Heart left ventricle (tissue), 16 donors: ENCODE measurements at places on chromosomes 5 and 9.

DNA sequence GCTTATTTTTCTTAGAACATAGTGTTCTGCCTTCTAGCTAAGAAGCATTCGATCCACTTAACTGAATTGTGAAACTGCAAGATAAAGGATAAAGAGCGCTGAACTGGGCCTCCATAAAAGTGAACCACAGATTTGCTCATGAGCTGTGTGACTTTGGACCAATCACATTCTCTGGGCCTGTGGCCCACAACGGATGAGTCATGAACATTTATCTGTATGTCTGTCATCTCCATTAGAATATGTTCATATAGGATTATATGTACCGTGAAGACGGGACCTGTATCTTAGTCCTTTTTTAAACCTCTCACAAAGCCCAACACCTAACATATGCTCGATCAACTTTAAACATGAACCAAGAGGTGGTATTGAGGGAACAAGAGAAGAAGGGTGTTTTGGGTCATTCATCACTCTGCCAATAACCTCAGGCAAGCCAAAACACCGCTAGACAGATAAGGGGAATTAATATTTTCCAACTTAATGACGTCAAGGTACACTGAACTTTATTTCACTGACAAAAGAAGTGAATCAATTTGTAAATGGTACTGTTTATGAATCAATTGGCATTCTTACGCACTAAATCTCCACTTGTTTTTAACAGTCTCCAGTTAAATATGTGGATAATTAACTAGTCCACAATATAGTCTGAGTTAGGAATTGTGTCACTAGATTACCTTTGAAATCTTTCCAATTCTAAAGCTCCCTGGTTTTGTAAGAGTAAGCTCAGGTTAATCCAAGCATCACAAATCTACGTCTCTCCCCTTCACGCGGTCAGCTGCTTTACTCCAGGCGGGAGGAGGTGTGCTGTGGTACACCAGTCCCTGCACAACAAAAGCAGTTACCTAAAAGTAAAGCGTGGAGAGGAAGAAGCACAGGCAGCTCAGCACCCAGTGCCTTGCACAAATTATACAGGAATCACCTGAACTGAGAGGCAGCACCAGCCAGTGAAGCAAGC, 1.6 kb downstream of the TMEM245 start:
- H3K4me1 ChIP-seq: peaks cover 34% of the 10 kb centered on the region
- H3K27ac ChIP-seq: peak overlapping the region; percentile 82
- no peaks in the 10 kb centered on the region for H3K36me3 ChIP-seq
- no peaks in the 10 kb centered on the region for H3K27me3 ChIP-seq
- peak overlapping the region; percentile 93 for H3K4me3 ChIP-seq

DNA sequence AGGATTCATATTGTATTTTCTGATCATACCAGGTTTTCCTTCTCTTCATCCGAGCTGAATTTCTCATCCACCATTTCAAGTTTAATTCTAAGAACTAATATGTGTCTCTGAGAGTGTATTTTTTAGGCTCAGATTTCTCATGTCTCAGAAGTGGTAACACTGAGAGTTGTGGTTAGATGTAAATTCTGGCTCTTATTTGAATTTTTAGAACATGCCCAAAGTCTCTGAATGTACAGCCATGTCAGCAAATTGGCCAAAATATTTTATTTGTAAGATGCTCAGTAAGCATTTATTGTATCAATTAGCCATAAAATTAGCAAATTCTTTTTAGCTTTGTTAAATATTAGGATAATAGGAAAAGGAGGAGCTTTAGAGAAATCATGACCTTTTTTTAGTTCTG, 16.6 kb downstream of the SV2C start:
- H3K4me1 ChIP-seq: no peaks in the 10 kb centered on the region
- H3K27me3 ChIP-seq: no peaks in the 10 kb centered on the region
- H3K27ac ChIP-seq: no peak overlapping the region
- no peaks in the 10 kb centered on the region for H3K36me3 ChIP-seq

GRCh38 chr9:38434365-38434764, 10.1 kb upstream of the IGFBPL1 start:
- H3K4me1 ChIP-seq: no peaks in the 10 kb centered on the region
- no peaks in the 10 kb centered on the region for H3K36me3 ChIP-seq
- peaks cover 8% of the 10 kb centered on the region for H3K27me3 ChIP-seq
- DNase-seq: no peak
- H3K4me3 ChIP-seq: no peak overlapping the region

GRCh38 chr5:6721442-6721841, 8.2 kb downstream of the TENT4A start:
- H3K4me3 ChIP-seq: peak overlapping the region; percentile 47
- peak overlapping the region; percentile 12 for H3K27ac ChIP-seq
- DNase-seq: no peak
- H3K27me3 ChIP-seq: no peaks in the 10 kb centered on the region
- no peaks in the 10 kb centered on the region for H3K36me3 ChIP-seq

DNA sequence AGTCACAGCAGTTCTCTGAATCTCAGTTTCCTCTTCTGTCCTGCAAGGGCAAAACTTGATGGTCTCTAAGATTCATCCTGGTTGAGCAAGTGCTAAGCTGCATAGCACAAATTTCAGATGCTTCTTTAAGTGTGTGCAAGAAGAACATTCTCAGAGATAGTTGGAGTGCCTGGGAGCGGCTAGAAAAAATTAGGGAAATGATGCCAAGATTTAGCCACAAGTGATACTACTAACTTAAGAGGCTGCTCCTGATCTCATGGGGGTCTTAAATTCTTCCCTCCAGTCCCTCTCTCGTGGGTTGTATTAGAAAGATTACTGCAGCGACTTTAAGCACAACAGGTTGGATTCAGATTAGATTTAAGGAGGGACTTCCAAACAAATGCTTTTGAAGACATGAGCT, 24.2 kb downstream of the INSYN2B start:
- H3K27me3 ChIP-seq: no peaks in the 10 kb centered on the region
- H3K4me1 ChIP-seq: no peaks in the 10 kb centered on the region
- no peak for DNase-seq
- H3K27ac ChIP-seq: no peak overlapping the region
- no peak overlapping the region for H3K4me3 ChIP-seq
- H3K36me3 ChIP-seq: no peaks in the 10 kb centered on the region

- H3K4me3 ChIP-seq: peak overlapping the region; percentile 98
- no peaks in the 10 kb centered on the region for H3K27me3 ChIP-seq
- H3K27ac ChIP-seq: peak overlapping the region; percentile 97
- peak; percentile 66 for DNase-seq
- no peaks in the 10 kb centered on the region for H3K36me3 ChIP-seq
These were observed 505 bp downstream of the SPTAN1 start for GRCh38 chr9:128552744-128553440.

DNA sequence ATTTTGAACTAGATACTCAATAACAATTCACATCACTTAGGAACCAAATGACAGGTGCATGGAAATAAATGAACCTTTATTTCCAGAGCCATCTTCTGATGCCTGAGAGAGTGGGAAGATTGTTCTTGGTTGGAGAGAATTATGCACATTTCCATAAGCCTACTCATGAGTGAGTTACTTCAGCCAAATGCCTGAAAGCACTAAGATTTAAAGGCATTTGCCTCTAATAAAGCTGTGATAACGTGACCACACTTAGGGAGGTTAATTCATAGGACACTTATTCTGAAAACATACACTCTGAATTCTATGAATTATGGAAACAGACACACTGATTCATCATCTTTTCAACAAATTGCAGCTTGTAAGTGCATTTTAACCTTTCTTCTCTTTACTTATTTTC, 40.0 kb downstream of the KCTD16 start:
- no peaks in the 10 kb centered on the region for H3K36me3 ChIP-seq
- H3K4me3 ChIP-seq: no peak overlapping the region
- H3K4me1 ChIP-seq: no peaks in the 10 kb centered on the region
- no peak overlapping the region for H3K27ac ChIP-seq

GRCh38 chr5:83340511-83340918, 131.0 kb upstream of the VCAN start:
- no peak overlapping the region for H3K4me3 ChIP-seq
- DNase-seq: no peak
- no peak overlapping the region for H3K27ac ChIP-seq
- no peaks in the 10 kb centered on the region for H3K36me3 ChIP-seq
- H3K27me3 ChIP-seq: no peaks in the 10 kb centered on the region

- no peaks in the 10 kb centered on the region for H3K4me1 ChIP-seq
- H3K27me3 ChIP-seq: no peaks in the 10 kb centered on the region
- DNase-seq: no peak
- no peaks in the 10 kb centered on the region for H3K36me3 ChIP-seq
These were observed 42.3 kb downstream of the ROR2 start for GRCh38 chr9:91907484-91908292.

DNA sequence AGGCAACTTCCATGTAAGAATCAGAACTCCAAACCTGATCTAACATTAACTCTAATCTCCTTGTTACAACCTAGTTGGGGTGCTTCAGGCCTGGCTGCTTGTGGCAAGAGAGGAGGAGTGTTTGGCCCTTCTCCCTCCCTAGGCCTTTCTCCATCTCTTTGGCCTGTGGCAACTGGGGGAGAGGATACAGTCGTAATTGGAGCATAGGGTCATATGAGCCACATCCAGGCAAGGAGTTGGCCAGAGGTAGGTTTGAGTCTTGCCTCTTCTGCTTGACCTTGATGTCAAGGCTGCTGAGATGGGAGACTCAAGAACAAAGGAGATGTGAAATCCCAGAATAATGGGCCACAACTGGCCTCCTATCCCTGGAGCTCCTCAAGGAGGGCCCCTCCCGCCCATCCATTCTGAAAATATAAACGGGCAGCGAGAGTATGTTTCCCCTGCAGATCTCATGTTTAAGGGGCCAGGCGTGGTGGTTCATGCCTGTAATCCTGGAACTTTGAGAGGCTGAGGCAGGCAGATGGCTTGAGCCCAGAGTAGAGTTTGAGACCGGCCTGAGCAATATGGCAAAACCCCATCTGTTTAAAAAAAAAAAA, 59.3 kb upstream of the ANGPTL2 start:
- no peak overlapping the region for H3K4me3 ChIP-seq
- H3K4me1 ChIP-seq: peaks cover 33% of the 10 kb centered on the region
- H3K36me3 ChIP-seq: no peaks in the 10 kb centered on the region

- DNase-seq: no peak
- H3K4me3 ChIP-seq: no peak overlapping the region
- no peaks in the 10 kb centered on the region for H3K36me3 ChIP-seq
These were observed 177.1 kb downstream of the CPLANE1 start for GRCh38 chr5:37071901-37072581.

GRCh38 chr5:181221792-181222629, 1.1 kb upstream of the TRIM41 start:
- H3K4me1 ChIP-seq: peaks cover 9% of the 10 kb centered on the region
- H3K27ac ChIP-seq: peak overlapping the region; percentile 98
- H3K27me3 ChIP-seq: no peaks in the 10 kb centered on the region
- DNase-seq: peak; percentile 93
- H3K4me3 ChIP-seq: peak overlapping the region; percentile 95
- peaks cover 3% of the 10 kb centered on the region for H3K36me3 ChIP-seq
